CD4-positive, alpha-beta T cell treated with Interleukin-6 at 100 ng/mL for 8 hours (primary cell): ENCODE measurements at places on chromosomes 3 and 15.

GRCh38 chr3:160187288-160187687 is 37.9 kb upstream of the C3orf80 start:
- no peak for DNase-seq

DNA sequence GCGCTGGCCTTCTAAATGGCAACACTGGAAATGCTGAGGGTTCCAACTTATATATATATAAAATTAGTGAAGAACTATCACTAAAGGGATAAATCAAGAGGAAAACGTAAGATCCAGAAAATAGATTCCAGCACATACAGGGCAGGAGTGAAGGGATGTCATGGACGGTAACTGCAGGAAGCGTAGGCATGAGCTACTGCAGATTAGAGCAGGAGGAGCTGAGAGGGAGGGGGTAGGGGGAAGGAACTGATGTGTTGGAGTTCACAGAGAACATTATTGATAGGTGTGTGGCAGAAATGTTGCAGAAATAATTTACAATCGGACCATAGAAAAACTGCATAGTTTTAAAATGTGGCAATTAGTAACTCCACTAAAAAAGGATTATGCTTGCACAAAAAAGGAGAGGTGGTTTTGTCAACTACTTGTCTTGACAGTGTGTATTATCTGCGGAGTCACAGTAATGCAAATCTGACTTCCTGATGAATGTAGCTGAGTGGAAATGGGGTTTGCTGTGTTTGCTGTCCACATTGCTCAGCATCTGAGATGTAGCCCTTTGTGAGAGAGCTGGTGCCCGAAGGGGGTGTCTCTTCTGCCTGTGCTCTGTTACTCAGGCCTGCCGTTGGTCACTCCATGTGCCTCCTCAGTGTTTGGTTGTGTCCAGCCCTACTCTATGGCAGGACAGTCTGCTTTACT is 61.2 kb downstream of the PAK2 start:
- no peak for DNase-seq

DNA sequence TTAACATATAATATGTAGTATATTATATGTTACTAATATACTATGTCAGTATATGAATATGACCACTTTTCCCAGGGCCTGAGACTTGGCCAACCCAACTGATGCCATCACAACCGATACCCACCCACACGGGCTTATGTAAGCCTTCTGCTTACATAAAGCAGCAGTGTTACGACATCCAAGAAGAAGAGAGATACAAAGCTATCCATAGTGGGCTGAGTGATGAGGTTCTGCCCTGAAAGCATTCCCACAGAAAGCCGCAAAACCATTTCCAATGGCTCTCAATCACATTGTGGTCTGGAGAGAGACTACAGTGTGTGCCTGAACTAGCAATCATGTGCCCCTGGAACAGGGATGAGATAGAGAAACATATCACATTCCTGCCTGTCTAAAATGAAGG is 177.9 kb downstream of the PLOD2 start:
- DNase-seq: no peak

GRCh38 chr3:32755761-32756160 is 62.0 kb upstream of the TRIM71 start:
- DNase-seq: no peak

GRCh38 chr3:171753025-171753472 is 57.2 kb downstream of the PLD1 start:
- no peak for DNase-seq

- no peak for DNase-seq
Observed at GRCh38 chr3:36257158-36257852, 123.0 kb upstream of the STAC start.

- peak; percentile 12 for DNase-seq
Observed at GRCh38 chr3:123028233-123028828, 768 bp upstream of the SEMA5B start.

DNA sequence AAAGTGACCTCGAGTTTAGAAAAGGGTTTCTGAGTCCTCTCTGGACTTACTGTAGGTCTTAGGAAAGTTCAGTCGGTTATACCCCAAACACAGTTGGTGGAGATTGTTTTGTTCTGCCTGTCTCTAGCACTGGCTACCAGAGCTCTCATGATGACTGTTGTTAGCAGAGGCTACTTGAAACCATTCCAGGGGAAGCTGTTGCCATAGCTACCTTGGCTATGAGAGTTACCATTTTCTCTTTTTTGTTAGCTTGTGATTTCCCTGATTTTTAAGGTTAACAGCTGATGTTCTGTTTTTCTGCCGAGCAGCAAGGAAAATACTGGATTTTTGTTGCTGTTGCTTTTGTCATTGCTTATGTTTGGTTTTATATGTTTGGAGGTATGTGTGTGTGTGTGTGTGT is 26.7 kb downstream of the ABHD2 start:
- DNase-seq: no peak

DNA sequence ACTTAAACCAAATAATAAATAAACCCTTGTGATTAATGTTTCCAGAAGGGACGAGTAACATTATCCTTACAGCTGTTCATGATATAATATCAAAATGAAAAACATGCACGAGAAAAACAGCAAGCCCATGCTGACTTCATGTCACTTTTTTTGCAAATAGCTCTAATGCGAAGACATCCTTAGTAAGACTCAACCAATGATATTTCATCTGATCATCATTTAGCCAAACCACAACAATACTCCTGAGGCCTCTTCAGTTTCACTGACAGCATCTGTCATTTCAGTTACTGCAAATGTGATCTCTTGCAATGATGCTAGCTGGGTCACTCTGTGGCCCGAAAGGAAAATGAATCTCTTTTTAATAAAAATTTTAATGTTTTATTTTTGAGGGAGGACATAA is 74.0 kb downstream of the POLR2M start:
- DNase-seq: no peak

DNA sequence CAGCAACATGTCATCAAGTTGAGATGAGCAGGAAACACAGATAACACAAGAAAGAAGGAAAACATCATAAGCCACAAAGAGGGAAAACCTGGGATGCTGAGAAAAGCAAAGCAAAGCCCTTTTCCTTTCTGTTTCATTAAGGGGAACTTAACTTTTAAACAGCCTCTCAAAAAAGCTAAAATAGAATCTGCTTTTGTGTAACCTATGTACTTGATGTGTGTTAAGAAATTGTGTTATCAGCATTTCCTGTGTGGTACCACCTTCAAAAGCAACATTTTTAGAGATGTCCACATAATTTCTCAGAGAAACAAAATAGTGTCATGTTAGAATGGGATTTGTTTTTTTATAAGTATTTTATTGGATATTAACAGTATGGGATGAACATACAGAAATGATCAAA is 206.2 kb downstream of the IL20RB start:
- no peak for DNase-seq
